ENCODE measurements at places on chromosomes 7 and 10.

DNA sequence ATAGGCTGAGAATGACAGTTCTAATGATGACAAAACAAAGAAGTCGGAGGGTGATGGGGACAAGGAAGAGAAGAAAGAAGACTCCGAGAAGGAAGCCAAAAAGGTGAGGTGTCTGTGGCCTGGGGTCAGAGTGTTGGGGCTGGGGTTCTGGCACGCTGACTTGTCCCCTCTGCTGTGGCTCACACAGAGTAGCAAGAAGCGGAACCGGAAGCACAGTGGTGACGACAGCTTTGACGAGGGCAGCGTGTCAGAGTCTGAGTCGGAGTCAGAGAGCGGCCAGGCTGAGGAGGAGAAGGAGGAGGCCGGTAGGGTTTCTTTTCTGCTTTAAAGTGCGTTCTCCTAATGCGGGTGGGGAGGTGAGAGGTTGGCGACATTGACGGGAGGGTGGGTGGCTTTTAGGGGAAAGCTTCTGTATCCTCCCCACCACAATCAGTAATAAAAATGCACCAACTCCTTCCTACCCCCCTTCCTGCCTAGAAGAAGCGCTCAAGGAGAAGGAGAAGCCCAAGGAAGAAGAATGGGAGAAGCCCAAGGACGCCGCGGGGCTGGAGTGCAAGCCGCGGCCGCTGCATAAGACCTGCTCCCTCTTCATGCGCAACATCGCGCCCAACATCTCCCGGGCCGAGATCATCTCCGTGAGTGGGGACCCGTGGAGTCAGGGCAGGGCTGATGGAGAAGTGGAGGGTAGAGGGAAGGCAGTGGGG lies 4.6 kb downstream of the UFSP1 start:
- peak; percentile 78 for DNase-seq

DNA sequence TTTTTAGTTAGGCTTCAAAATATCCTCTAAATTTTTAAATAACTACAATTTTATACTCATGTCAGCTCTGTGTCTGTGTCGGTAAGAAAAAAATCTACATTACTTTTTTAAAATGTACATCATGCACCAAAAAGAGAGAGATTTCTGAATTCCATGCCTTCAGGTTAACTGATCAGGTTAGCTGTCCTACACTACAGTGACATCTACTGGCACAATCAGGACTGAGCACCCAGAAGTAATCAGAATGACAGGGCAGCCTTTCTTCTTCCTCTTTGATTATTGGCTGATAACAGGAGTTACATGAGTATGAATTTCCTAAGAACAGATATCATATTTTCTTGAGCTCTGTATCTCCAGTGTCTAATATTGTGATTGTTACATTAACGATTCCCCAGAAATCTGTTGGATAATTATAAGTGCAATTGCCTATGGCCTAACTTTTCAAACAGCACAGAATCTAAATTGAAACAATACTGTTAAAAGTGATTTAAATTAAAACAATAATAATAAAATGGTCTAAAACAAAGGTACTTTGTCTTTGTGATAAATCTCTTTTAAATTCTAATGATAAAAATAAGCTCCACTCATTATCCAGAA lies 41.8 kb upstream of the HYCC1 start:
- DNase-seq: peak; percentile 68

GRCh38 chr10:6037422-6037821 lies 24.7 kb downstream of the IL2RA start:
- DNase-seq: no peak

DNA sequence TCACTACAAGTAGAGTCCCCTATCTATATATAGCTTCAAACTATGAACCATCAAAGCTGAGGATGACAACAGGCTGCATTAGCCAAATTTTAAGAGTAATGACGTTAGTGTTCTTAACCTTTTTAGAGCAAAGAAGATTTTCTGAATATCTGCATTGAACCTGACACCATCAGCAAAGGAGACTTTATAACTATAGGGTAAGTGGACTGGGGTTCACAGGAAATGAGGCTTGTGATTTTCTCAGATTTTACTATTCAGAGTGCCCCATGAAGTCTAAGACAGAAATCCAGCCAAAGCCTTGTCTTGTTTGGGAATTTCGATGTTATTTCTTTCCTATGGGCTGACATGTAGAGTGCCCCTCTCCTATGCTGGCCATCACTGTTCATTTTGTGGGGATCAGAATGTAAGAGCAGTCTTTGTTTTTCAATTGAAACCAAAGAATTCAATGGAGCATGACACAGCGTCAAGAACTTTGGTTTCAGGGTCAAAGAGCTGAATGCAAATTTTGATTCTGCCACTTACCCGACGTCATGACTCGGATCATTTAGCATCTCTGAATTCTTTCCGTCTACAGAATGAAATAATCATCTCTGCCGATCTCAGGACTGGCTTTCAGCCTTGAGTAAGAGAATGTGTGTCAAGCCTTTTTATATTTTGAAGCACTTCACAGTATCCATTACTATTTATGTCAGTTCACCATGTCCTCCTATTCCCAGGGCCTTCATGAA lies 52.7 kb downstream of the DENND11 start:
- no peak for DNase-seq

DNA sequence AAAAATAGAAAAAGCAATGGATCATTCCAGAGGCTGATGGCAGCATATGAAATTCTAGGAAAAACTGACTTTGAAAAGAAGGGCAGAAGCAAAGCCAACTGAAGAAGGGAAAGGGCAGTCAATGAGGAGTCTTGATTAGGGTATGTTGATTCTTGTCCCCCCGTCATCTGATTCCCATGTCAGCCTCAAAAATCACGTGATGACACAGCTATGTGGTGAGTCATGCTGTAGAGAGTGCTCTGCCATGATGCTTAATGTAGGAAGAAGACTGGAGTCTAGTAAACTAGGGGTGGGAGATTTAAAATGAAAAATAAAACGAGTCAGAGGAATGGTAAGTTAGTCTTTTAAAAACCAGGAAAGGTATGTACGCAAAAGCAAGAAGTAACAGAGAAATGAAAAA lies 3.9 kb upstream of the POU6F2 start:
- no peak for DNase-seq

- no peak for DNase-seq
Measured at GRCh38 chr7:96342049-96342448, 20.2 kb upstream of the SLC25A13 start.

DNA sequence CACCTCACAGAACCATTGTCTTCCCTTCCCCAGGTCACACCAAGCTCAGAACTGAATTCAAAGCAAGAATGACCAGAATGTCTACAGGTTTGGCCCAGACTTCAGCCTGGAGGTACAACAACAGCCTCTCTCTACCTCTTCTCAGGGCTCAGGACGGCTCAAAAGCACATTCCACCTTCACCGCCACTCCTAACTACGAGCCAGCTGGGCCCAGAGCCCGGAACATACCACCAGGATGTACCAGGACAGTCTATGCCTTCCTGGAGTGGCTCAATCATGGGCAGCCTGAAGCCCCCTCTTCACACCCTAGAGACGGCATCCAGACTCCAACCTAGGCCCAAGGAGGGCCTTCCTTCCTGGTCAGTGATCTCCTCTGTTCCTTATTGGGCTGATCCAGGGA lies 41.6 kb downstream of the ANXA8 start:
- DNase-seq: no peak

GRCh38 chr10:78185693-78186055 lies 152.0 kb downstream of the RPS24 start:
- no peak for DNase-seq

GRCh38 chr10:95835149-95835860 lies 72.5 kb upstream of the CC2D2B start:
- no peak for DNase-seq

Data from MV-4-11 (cell line).